HCT116 (cell line): ENCODE measurements at places on chromosomes 1 and 21. TPM values are rescaled to one million over a fixed set of nuclear protein-coding genes. Genes with fewer than 3 reads are reported as not detected.

The THAP3 gene
- total RNA-seq: 23.1 TPM

The RCSD1 gene
- 0.15 TPM for total RNA-seq

The SASS6 gene
- 13.7 TPM for total RNA-seq

The UBASH3A gene
- total RNA-seq: 0.07 TPM

The PRAMEF6 gene
- total RNA-seq: not detected

The CRYBG2 gene
- 10.5 TPM for total RNA-seq

The NGF gene
- not detected for total RNA-seq

The HSPA6 gene
- not detected for total RNA-seq

The DNAJC28 gene
- 0.81 TPM for total RNA-seq

The NR1I3 gene
- total RNA-seq: not detected

The ATP1A4 gene
- total RNA-seq: not detected

The LEMD1 gene
- total RNA-seq: 11.9 TPM
